ENCODE measurements at places on chromosomes 6 and 20. TPM values are rescaled to one million over a fixed set of nuclear protein-coding genes. Genes with fewer than 3 reads are reported as not detected.
A peak's percentile ranks its signal among the peaks of the same experiment; 100 is the strongest.

- DNase-seq, result no peak
These were observed 35.6 kb downstream of the RIOK1 start for GRCh38 chr6:7424967-7425807.

- no peak for DNase-seq
These were observed 193.9 kb downstream of the ESR1 start for GRCh38 chr6:152001408-152001807.

GRCh38 chr6:130843575-130844320 is 16.5 kb downstream of the SMLR1 start:
- DNase-seq, result no peak

DNA sequence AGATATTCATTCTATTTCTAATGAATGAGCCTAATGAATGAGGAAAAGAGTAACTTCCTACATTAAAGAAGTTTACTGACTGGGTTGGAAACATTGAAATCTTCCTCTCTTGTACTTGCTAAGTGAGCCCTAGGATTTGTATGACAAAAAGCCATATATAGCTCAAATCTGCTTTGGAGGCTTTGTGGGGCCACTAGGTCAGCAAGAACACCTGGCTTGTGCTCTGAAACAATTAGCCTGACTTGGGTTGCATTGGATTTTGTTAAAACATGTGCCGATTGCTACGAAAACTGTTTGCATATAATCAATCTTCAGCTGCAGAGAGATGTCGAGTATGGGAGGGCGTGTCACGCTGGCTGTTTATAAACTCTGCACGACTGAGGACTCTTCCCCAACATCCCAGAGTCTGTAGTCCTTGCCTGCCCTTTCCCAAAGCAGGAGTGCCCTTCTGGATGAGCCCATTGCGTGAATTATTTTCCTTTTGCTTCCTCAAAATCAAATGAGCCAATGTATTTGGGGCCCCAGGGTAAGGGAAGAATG is 684.8 kb downstream of the DHX35 start:
- no peak for DNase-seq

SLC12A5 gene
- total RNA-seq, result 8.7 TPM

DNA sequence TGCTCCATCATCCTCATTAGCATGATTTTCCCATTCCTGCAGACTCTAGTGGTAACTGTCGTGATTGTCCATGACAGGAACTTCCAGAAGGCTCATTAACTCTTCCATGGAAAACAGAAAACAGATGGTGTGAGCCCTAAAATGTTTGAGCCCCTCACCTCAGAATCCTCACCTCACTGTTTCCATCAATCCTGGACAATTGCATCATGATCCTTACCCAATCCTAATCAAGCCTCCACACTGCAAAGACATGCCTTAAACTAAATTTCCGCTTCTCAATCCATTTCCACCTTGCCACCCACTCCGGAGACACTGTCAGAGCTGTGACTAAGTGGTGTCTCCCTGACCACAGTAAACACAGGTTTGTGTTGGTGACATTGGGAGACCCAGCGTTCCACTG is 311.0 kb upstream of the JARID2 start:
- no peak for DNase-seq

GRCh38 chr20:10639737-10640556 is 33.9 kb downstream of the JAG1 start:
- no peak for DNase-seq

PRL gene
- not detected for total RNA-seq

DNA sequence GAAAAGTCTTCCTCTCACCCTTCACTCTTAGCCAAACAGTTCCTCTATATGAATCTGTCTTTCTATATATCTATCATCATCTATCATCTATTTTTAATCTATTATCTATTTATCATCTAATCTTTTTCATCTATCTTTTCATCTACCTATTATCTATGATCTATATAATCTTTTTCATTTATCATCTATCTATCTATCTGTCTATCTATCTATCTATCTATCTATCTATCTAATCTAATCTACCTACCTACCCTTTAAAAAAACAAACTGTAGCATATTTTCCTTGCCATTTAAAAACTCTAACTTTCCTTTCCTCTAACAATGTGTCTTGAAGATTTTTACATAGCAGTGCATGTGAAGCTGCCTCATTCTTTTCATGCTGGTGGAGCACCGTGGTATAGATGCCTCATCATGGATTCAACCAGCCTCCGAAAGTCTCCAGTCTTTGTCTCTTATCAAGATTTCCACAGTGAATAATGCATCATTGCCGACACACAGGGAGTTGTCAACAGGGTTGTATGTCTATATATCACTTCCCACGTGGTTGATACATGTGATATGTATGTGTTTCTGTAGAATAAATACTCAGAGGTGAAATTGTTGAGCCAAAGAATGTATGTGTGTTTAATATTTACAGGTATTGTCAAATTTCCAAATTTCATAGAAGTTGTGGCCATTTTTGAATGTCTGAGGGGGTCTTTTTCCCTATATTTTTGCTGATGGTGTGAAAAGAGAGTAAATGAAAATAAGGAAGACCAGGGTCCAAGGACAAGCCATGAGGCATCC is 51.3 kb downstream of the VEGFA start:
- no peak for DNase-seq

DNA sequence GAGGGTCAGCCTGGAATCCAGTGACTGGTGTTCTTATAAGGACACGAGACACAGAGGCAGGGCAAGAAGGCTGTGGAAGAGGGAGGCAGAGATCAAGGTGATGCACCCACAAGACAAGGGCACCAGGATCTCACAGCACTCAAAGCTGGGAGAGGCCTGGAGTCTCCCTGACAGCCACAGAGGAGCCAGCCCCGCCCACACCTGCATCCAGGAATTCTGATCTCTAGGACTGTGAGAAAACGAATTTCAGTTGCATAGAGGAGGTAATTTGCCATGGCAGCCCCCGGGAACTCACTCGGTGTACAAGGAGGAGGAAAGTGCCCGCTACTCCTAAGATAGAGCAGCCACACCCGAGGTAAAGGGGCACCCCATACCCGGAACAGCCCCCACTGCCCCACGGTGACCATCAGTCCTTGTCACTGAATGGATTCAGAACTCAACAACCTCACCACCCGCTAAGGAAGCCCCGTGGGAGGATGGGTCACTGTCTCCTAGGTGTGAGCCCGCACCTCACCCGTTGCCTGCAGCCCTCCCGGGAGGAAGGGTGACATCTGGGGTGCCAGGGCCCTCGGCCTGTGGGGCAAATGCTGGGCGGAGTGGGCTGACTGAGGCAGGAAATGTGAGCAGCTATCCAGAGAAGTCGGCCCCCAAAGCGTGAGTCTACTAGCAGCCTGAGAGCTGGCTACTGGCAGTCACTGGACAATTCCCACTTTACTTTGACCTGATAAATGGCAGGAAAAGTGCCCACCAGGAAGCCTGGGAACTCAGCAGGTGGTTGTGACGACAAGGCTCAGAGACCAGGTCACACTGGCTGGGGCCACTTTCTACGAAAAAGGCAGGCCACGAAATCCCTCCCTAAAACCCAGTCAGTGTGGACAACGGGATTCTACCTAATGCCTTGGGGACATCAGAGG is 22.4 kb downstream of the DLL1 start:
- DNase-seq, result no peak

- DNase-seq, result no peak
These were observed 43.2 kb upstream of the AKAP12 start for GRCh38 chr6:151196555-151196954.

WFDC13 gene
- total RNA-seq, result not detected

DNA sequence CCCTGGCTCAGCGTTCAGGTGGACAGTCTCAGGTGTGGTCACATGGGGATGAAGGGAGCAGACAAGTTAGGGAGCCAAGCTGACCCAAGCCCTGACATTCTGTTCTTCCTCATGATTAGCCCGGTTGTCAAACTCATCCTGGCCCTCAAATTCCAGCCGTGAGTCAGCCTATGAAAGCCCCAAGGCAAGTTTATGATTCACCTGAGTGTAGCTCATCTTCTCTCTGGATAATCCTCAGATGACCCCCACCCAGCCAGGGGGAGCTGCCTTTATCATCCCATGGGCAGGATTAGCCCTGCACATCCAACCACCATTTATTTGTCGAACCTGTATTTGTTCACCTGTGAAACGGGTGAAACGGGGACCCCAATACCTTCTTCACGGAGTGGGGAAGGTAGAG is 161.9 kb downstream of the DHX35 start:
- no peak for DNase-seq

RIN2 gene
- total RNA-seq, result 1.0 TPM

ROS1 gene
- total RNA-seq, result not detected

GRCh38 chr6:166005944-166006899 is 161.4 kb downstream of the TBXT start:
- peak; percentile 36 for DNase-seq

TTK gene
- 46.4 TPM for total RNA-seq

GRCh38 chr6:52788478-52788877 is 15.1 kb downstream of the GSTA1 start:
- DNase-seq, result no peak

C6orf163 gene
- 1.4 TPM for total RNA-seq

DNA sequence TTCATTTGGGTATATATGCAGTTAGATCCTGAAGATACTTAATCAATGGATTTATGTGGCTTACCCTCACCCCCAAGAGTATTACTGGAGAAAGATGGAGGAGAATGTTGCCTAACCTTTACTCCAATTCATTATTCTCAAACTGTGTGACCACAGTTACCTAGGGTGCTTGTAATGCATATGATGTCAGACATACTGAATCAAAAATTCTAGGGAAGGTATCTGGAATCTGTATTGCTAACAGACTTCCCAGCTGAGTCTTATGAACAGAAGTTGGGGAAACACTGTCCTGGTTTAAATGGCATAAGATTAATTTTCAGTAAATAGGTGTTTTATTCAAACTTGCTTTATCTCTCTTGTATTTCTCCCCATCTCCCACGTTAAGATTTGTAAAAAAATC is 83.9 kb downstream of the PKIB start:
- no peak for DNase-seq

TREM1 gene
- not detected for total RNA-seq
